ENCODE measurements at places on chromosomes 5 and 9.
A peak's percentile ranks its signal among the peaks of the same experiment; 100 is the strongest.

DNA sequence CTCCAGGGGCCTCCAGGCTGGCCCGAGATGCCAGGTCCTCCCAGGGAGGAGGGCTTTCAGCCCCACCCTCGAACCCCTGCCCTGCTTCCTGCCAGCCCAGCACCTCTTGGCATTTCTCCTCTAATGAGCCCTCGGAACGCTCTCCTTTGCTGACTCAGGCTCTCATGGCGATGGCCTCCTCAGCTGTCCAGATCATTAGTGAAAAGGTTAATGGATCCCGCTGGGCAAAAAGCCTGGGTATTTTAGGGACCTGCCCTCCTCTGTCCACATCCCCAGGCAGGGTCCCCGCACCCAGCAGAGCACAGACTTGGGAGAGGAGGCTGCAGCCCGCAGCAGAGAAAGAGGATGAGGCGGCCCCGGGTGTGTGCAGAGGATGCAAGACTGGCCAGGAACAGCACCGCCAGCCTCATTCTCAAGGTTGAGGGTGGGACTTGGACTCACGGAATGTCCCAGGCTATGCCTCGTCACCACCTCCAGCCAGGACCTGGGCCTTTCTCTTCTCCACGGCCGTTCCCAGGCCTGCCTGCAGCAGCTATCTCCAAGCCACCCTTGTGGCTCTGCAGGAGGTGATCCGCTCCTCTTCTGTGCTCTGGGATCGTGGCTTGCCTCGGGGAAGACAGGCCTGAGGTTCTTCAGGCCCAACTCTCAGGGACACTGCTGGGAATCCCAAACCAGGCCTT, 23.0 kb upstream of the ADAMTS2 start:
- no peak for DNase-seq

DNA sequence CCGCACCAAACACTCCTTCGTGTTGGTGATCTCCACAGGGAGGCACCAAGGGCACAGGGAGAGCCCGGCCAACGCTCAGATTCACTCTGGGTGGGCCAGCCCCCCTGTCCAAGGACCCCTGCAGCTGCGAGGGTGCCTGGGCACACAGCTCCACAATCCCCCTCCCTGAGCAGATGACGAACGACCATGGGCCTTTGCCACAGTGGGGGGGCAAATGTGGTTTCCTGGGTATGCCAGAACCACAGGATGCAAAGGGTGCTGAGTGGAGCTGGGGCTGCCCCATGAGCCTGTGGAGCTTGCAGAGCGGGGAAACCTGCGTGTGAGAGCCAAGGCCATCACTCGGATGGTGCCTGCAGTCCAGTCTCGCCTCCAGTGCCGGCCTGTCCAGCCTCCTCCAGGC, 31.0 kb downstream of the LPCAT1 start:
- no peak for DNase-seq

GRCh38 chr5:63125862-63126261, 547.2 kb downstream of the LRRC70 start:
- DNase-seq = peak; percentile 18

DNA sequence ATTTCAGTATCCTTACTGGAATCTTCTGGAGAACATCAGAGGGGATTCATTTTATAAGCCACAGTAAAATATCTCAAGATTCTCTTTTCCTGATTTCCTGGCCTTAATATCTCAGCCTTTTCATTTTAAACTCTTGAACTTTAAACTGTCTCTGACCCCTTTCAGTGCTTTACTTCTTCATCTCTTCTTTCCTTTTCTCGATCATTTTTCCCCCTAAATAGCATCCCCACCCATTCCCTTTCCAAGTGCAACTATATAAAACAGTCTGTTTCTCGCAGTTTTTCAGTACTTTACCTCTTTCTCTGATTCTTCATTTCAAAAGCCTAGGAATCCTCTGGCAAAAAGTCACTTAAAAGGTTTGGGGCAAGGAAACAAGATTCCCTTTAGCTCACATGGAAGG, 80.5 kb downstream of the PALM2AKAP2 start:
- no peak for DNase-seq

DNA sequence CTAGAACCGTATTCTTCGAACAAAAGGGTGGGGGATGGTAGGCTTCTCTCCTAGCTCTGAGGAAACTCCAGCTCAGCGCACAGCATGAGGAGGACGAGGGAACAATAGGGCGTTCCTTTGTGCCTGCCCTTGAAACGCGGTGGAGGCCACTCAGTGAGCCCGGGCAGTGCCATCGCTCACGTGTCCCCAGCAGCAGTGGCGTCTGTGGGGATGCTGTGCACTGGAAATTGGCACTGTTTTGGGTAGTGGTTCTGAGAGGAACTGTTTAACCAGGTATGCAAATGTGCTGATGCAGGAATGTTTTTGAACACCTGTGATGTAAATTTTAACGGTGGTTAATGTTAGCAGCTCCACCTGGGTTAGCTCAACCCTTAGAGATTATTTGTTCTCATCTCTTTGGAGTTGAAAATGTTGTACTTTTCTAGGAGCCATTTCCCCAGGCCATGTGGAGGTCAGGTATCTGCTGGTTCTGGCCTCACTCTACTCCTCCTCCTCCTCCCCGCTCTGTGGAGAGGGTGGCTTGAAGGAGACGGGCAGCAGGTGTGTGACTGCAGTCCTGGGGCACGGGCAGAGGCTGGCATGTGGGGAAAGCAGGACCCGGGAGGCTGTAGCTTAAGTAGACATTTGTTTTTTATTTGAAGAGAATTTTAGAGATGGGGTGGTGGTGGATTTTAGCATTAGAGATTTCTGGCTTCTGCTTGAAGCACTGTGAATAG, 48.3 kb downstream of the EHMT1 start:
- no peak for DNase-seq

DNA sequence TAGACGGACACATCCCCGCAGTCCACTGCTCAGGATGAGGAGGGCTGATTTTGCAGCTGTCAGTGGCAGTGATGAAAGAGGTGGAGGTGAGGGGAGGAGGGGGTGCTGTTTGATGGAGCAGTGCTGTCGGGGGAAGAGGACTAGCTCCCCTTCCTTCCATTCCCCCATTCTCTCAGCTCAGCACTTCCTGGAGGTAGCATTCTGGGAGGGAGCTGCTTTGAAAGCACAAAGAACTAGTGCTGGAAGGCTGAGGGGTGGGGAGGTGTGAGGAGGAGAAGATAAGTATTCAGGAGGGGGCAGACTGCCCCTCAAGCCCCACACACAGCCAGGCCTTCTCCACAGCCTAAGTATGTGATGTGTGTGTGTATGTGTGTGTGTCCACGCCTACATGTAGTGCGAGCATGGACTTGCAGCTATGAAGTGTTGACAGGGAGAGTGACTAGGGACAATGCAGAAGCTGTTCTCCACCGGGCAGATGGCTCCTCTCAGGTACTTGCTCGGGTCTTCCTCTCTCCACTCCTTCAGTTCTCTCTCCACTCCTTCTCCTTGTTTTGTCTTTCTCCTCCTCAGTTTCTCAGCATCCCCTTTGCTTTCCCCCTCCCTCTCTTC, 65.5 kb upstream of the HSPA9 start:
- DNase-seq = no peak

DNA sequence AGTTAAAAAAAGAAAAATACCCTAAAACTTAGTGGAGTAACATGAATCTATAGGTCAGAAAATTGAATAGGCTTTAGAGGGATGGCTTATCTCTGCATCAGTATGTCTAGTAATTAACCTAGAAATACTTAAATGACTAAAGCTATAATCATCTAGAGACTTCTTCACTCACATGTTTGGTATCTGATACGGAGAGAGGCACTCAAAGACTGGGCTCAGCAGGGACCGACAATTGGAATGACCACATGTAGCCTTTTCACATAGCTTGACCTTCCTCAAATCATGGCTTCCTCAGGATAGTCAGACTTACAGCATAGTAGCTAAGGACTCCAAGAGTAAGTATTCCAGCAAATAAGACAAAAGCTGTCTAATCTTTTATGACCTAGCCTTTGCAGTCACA, 105.3 kb upstream of the RORB start:
- DNase-seq = no peak

GRCh38 chr5:72842816-72843215, 26.4 kb downstream of the TNPO1 start:
- peak; percentile 43 for DNase-seq

DNA sequence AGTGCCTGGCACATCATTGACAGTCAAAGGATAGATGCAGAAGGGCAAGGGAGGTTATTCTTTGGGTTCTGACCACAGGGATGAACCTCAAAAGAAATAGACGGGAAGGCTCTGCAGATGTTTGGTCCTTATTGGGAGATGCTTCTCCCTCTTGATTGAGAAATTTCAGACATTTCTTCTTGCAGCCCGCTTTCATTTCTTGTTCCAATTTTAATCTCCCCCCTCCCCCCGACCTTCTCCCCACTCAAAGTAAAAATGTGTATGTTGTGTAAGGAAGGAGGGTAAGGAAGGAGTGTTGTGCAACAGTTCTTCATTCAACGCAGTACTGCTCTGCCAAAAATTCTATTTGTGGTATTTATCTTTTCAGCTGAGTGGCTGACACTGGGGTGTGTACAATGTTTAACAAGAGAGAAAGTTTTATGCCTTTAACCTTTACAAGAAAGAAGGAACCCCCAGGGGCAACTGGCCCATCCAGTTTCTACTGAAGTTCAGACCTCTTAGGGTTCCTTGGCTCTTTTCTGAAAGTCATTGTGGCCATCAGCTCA, 46.3 kb upstream of the TNFSF15 start:
- DNase-seq = no peak

GRCh38 chr5:10319202-10319851, 11.6 kb upstream of the CMBL start:
- no peak for DNase-seq

DNA sequence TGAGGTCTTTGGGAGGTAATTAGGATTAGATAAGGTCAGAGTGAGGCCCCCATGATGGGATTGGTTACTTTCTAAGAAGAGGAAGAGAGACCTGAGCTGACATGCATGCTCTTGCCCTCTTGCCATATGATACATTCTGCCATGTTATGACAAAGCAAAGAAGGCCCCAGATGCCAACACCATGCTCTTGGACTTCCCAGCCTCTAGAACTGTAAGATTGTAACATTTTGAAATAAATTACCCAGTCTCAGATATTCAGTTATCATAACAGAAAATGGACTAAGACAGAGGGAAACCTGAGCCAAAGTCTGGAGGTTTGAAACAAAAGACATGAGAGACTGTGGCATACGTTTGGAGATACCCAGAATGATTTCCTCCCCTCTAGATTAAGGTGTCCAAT, 318.6 kb downstream of the ARHGEF28 start:
- DNase-seq = no peak

DNA sequence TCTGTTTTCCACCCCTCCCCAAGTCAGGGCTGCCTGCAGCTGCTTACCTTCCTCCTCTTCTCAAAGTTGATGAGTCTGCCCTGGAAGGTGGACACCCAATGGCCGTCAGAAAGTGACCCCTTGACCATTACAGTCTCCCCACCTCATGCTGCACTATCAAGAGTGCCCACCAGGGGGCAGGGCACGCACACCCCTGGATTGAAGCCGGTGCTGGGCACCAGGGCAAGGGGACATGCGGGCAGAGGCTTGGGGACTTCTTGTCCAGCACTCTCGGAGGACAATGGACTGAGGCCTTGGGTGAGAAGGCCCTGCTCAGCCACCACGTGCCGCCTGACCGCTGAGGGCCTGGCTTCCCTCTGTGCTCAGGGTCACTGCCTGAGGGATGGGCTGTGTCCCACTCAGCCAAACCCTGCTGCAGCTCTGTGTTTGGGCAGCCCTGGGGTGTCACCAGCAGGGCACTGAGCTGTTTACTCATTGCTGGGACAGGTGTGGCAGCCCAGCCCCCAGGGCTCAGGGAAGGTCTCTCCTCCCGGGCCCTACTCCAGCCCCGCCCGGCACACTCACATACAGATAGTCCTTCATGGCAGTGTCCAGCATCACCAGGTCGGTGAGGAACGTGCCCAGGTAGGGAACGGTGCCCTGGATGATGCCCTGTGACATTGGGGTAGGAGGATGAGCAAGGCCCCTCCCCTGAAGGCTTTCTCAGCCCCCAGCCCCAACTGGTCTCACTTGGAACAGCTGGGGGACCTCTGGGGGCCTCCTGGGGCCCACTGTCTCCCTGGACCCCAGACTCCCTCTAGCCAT, 17.7 kb downstream of the RALGDS start:
- peak; percentile 79 for DNase-seq

DNA sequence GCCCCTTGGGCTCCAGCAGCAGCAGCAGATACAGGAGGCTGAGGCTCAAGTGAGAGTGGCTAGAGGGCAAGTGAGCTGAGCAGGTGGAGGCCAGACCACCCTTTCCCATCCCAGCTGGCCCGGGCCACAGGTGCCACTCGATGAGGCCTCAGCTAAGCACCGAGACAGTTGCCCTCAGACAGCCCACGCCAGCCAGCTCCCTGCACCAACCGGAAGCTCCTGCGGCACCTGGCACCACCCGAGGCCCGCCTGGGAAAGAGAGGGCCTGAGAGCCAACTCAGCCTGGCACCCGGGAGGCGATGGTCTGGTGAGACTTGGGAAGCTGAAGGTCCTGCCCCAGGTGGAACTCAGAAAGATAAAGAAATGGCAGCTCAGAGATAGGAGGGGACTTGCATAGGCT, 28.3 kb upstream of the TTLL11 start:
- no peak for DNase-seq

- no peak for DNase-seq
Observed at GRCh38 chr5:133957080-133957479, 11.3 kb downstream of the C5orf15 start.

GRCh38 chr5:15683332-15683731, 183.4 kb downstream of the FBXL7 start:
- DNase-seq = no peak

GRCh38 chr9:107819772-107820565, 330.4 kb upstream of the KLF4 start:
- DNase-seq = no peak

- DNase-seq = no peak
Observed at GRCh38 chr5:115785381-115786065, 30.9 kb downstream of the CDO1 start.

GRCh38 chr9:6910032-6910431, 152.3 kb downstream of the KDM4C start:
- peak; percentile 23 for DNase-seq

GRCh38 chr5:123813937-123814624, 302.1 kb downstream of the CSNK1G3 start:
- no peak for DNase-seq

DNA sequence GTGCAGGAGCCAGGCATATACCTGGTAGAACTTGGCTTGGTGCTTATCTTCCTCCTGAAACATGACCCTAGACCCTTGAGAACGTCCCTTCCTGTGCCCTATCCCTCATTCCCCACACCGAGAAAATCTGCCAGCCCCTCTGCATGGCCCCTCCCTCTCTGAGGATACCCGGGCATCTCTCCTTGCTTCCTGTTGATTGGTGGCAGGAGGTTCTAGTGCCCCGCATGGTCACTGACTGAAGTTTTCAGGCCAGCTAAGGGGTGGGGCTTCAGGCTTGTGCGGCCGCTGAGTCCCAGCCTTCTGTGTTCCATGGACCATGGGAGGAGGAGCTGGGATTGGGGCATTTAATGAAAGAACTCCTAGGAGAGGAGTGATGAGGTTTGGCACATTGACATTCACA, 22.8 kb downstream of the IGIP start:
- peak; percentile 65 for DNase-seq

DNA sequence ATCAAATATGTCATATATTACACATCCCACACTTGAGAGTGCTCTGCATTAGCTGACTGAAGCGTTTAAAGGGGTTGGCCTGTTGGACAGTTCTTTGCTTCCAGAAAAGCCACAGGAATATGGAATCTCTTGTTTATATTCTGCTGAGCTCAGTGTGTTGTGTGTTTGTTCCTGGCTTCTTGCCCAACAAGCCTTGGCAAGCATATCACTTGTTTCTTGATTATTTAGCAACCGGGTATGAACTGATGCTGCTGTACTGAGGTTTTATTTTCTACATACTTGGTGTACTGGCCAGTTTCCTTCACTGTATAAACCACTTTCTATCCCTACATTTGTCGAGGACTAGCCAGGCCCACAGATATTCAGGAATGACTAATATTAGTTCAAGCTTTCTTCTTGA, 378.9 kb downstream of the KCTD16 start:
- peak; percentile 5 for DNase-seq
